ENCODE measurements at places on chromosomes 11 and 22.

DNA sequence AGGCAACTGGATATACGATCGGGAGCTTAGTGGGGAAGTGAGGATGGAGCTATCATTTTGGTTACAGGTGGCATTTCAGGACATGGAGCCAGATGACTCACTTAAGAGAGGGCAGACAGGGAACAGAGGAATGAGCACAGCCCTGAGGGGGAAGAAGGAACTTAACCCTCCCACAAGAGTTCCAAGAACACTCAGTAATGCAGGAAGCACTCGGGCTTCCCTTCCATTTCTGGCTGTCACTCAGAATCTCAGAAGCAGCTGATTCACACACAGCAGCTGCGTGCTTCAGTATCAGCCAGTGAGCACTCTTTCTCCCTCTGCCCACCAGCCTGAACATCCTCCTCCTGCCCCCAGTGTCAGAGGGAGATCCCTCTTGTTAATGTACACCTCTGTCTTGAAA is 34.8 kb downstream of the EFCAB6 start:
- DNase-seq: no peak

- DNase-seq: no peak
Measured at GRCh38 chr22:37551981-37552380, 8.3 kb upstream of the CDC42EP1 start.

DNA sequence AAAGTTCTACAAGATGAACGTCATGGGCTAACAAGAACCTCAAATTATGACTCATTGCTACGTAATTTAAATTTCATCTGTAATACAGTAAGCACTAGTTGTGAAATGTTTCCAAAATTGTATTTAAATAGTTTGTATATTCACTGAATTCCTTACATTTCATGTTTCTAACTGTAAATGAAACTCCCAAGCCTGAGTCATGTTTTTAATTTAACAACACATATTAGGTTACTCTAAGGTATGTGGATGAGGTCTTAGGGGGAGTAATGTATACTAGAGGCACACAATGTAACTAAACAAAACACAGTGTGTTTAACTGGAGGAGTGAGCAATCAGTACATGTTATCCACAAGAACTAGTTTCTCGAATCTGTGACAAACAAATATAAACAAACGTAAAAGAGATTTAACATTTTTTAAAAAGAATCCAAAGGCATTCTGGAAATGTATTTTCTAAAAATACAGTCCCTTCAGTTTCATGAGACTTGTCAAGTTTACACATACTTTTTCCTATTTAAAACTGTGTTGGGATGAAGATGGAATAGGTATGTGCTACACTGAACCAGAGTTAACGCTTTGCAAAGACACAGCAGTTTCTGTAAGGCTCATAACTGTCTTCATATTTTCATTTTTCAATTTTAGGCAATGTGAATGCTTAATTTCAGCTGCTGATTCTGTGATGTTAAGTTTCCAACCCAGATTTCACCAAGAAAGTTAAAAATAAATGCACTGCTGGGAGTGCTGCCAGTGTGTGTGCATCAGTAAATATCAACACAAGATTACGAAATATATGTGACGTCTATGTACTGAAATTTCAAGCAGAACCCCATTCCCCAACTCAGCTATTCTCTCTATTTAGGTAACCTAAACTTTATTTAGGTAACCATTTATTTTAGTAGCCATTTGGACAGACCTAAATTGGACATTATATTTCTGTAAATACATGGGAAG is 52.6 kb downstream of the PITPNB start:
- DNase-seq: no peak

DNA sequence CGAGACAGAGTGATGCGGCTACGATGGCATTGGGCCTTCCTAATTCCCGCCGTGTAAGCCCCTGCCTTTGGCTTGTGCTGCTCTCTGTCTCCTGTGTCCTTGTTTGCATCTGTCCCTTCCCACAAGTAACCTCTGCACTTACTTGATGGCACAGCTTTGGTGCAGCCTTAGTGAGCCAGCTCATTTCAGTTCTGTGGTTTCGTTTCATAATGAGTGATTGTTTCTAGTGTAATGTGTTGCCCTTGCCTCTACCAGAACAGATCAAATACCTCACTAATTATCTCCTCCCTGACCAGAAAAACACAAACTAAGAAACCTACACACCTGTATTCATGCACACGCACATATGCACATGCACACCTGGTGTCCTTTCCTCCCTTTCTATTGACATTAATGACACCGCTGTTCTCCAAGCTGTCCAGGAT is 58.8 kb downstream of the GRK3 start:
- DNase-seq: no peak

Data from T-helper 17 cell (primary cell).